ENCODE measurements at places on chromosomes 5 and 9. TPM values are rescaled to one million over a fixed set of nuclear protein-coding genes. Genes with fewer than 3 reads are reported as not detected.

GRXCR2 gene
- not detected for total RNA-seq

CCDC183 gene
- 1.7 TPM for total RNA-seq

CDO1 gene
- 0.10 TPM for total RNA-seq

NOL8 gene
- 34.2 TPM for total RNA-seq

CBY3 gene
- 0.52 TPM for total RNA-seq

PRSS3 gene
- total RNA-seq = not detected

COL23A1 gene
- total RNA-seq = 0.10 TPM

ASPN gene
- total RNA-seq = not detected

PRR16 gene
- 0.63 TPM for total RNA-seq

RNF183 gene
- total RNA-seq = not detected

ZFP37 gene
- 0.42 TPM for total RNA-seq

SPATA31C1 gene
- total RNA-seq = not detected

CDKN2B gene
- 0.63 TPM for total RNA-seq

MAP3K1 gene
- total RNA-seq = 125 TPM

SLC46A2 gene
- 0.94 TPM for total RNA-seq

TUBB4B gene
- total RNA-seq = 67.9 TPM

VLDLR gene
- total RNA-seq = 0.31 TPM

CACNA1B gene
- total RNA-seq = under 0.01 TPM

SPATA9 gene
- total RNA-seq = not detected

SLC34A1 gene
- 0.21 TPM for total RNA-seq

SCGB3A1 gene
- not detected for total RNA-seq

SPZ1 gene
- total RNA-seq = not detected

CCL27 gene
- 0.21 TPM for total RNA-seq
